Esophagus squamous epithelium (tissue), 5 donors: ENCODE measurements at places on chromosomes 7 and 10.

- no peak for DNase-seq
Measured at GRCh38 chr7:47843291-47843690, 105.0 kb downstream of the PKD1L1 start.

DNA sequence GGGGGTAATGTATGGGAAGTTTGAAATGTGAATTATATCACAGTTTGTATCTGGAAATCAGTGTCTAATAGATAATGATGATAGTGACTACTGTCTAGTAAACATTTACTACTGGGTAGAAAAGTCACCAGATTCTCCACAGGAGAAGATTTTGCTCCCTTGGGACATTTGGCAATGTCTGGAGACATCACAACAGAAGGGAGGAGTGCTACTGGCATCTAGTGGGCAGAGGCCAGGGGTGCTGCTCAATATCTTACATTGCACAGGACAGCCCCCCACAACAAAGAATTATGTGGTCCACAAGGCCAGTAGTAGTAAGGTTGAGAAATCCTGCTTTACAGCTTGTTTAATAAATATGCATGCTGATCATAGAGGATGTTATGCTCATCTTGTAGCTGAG, 92.3 kb upstream of the PRPS1L1 start:
- DNase-seq = no peak

GRCh38 chr10:44952779-44953231, 6.8 kb upstream of the RASSF4 start:
- no peak for DNase-seq

DNA sequence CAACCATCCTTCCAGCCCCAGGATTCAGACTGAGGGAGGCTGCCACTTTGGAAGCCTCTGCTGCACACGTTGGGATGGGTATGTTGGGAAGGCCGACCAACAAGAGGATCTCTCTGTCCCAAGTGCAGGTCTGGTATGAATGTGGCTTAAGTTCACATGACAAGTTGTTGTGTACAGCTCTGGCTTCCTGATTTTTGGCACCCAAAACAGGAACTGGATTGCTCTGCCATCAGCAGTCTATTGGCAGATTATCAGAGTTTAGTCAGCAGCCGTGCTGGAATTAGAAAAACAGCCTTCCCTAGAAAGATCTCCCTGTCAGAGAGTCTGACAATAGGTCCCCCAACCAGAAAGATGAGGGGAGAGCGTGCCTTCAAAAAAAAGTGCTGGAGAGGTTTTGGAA, 66.9 kb downstream of the GOLGA7B start:
- DNase-seq = no peak

DNA sequence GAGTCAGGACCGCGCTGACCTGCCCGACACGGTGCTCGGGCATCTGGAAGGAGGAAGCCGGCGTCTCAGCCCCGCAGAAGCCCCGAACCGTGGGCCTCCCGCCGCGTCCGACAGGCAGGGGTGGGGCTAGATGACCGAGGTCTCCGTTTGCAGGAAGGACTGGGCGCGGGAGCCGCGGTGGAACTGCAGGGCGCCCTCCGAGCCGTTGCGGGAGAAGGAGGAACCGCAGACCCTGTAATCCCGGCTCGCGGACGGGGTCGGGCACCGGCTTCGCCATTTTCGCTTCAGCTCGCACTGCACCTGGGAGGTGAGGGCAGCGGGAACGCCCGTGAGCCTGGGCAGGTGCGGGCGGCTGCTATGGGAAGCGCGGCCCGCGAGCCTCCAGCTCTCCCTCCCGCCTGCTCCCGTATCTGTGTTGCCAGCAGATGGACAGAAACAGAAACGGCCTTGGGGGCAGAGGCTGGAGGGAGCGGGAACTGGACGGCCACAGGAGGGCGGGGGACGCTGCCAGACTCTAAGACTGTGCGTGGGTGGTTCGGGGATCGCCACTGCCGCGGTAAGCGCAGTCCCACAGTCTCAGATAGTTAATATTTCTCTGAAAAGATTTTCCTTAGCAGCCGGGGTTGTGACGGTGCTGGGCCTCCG, 114.1 kb downstream of the VIPR2 start:
- no peak for DNase-seq
